Activated CD8-positive, alpha-beta T cell treated with anti-CD3 and anti-CD28 coated beads, Interleukin-2, amount 10 ng/mL, durations not matched to agents 7 days and 5 days (primary cell): ENCODE measurements at places on chromosomes 12 and 14.
A peak's percentile ranks its signal among the peaks of the same experiment; 100 is the strongest.

- DNase-seq: no peak
Measured at GRCh38 chr12:116792403-116792802, 54.3 kb downstream of the RNFT2 start.

DNA sequence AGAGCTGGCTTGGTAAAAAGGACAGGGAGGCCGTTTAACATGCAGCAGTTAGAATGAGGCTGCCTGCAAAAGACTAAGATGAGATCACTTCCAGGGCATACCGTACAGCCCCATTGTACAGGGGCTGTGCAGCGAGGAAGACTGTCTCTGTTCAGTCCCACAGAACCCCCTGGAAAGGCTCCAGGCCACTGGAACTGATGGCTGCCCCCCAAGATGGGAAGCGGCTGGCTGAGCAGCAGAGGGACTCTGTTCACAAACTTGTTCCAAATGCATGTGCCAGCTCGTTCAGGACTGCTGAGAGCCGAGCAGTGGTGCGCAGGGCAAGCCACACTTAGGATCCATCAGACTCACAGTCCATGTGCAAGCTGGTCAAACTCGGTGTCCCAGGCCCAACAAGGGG is 82.9 kb downstream of the CHGA start:
- no peak for DNase-seq

GRCh38 chr14:83463500-83464098 is 1929.9 kb upstream of the SEL1L start:
- DNase-seq: peak; percentile 20

DNA sequence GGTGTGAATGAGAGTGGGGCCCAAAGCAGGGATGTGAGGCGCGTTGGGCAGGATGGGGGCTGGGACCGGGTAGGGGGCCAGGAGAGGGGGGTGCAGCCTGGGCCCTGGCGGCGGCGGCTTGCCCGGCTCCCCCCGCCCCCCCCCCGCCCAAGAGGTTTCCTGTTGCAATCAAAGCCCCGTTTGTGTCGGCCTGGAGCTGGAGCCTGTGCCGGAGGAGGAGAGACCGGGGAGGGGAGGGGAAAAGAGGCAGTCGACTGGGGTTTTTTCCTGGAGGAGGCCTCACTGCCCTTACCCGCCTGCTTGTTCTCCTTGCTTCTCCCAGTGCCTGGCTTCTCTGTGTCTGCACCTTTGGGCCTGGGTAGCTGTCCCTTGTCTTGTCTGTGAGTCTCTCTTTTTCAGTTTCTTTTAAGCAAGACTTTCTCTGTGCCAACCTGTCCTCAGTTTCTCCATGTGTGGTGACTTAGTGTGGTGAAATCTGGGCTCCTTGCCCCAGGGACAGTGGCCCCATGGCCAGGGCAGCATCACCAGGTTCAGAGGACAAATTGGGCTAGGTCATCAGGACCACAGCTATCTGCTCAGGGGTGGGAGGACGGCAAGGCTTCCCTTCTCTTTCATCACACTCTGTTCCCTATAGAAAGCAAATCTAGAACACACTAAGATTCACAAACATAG is 8.5 kb downstream of the RARG start:
- DNase-seq: peak; percentile 53

DNA sequence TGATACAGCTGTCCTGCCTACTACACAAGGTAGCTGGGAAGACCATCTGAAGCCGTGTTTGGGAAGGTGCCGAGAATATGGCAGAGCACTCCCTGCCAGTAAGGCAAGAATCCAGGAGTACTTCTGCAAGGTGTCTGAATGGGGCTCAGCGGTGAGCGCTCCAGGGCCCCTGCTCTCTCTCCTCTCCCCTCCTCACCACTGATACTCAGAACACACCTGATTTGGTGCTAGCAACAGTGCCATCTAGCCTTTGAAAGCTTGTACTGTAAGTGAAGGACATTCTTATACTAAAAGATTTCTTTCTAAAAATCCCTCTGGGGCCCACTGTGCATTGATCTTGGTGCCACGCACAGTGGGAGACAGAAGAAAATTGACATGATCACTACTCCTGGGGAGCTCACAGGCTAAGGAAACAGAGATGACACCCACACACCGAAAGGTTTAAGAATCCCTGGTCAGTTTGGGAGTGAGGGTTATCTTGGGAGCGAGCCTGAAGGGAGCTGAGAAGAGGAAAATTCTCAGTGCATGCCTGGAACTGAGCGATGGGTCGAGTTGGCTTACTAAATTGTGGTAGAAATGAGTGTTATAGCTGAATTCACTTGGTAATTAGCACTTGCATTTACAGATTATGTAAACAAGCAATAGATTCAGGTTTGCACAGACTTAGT is 216.9 kb downstream of the NTF3 start:
- DNase-seq: no peak

GRCh38 chr12:1885599-1886245 is 32.7 kb downstream of the CACNA2D4 start:
- no peak for DNase-seq

- no peak for DNase-seq
Measured at GRCh38 chr12:114447274-114447716, 41.4 kb upstream of the TBX5 start.

- DNase-seq: peak; percentile 28
Measured at GRCh38 chr14:81565441-81566290, 32.0 kb upstream of the SEL1L start.

GRCh38 chr12:111429828-111430432 is 24.2 kb downstream of the SH2B3 start:
- DNase-seq: peak; percentile 91

DNA sequence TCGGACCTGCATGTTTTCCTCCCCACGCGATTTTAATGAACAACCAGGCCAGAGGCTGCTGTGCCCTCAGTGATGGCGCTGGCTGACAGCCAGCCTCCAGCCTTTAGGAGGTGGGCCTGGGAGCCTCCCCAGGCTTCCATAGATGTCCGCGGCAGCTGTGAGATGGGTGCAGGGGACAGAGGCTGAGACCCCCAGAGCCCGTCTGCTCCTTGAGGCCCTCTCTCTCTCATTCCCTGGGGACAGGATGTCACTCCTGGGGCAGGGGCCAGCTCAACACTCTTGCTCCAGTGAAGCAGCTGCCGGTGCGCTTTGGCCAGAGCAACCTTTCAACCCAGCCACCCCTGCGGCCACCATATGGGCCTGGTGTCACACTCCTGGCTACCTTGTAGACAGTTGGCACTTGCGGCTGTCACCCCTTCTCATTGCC is 24.8 kb downstream of the MVK start:
- no peak for DNase-seq

DNA sequence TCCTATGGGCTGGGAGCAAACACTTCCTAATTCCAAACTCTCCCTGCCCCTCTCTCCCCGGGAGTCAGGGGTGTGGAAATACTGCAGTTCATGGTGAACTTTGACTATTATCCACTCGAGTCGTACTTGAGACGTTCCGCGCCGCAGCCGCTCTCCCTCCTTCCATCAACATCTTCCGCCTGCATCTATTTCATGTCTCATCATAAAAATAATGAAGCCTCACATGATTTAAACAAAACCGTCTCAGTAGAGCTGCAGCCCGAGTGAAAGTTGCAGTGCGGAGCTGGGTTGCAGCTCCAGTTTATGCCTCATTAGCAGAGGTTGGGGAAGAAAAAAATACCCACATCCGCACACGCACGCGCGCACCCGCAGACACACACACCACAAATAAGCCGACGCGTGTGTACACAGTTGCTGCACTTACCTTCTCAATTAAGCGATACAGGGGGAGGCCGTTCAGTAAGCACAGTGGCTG is 283 bp downstream of the LMO3 start:
- no peak for DNase-seq

- DNase-seq: peak; percentile 76
Measured at GRCh38 chr12:107369679-107370078, 276.3 kb upstream of the CRY1 start.

GRCh38 chr12:71551529-71551928 is 111.9 kb downstream of the LGR5 start:
- no peak for DNase-seq

- no peak for DNase-seq
Measured at GRCh38 chr14:33900706-33901105, 50.2 kb downstream of the EGLN3 start.

GRCh38 chr12:3685830-3686229 is 67.1 kb downstream of the CRACR2A start:
- no peak for DNase-seq

DNA sequence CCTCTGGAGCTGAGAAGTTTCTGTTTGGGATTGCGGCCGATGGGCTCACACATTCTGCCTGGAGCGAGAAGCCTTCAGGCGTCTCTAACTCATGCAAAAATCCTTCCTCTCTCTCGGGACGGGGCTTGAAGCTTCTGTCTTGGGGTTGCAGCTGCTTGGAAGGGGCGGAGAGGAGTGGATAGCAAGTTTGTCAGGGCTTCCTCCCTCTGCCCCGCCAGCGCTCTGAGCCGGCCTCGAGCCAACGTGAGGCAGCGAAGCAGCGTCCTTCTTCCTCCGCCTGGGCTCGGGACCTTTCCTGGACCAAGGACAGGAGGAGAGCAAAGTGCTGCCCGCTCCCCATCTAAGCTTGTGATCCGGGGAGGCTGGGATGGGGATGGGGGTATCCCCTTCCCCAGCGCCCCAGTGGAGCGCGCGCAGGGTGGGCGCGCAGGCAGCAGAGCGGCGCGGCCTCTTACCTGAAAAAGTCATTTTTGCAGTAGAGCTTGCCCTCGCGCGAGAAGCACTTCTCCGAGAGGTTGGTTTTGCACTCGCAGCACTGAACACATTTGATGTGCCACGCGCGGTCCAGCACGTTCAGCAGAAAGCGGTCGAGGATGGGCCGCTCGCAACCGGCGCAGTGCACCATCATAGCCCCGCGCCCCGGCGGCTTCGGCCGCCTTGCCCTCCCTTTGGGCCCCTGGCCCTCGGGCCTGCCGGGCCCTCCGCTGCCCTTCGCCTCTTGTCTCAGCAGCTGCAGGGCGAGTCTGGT is 626 bp downstream of the LHX5 start:
- no peak for DNase-seq

GRCh38 chr12:32836710-32837109 is 59.9 kb downstream of the PKP2 start:
- no peak for DNase-seq

DNA sequence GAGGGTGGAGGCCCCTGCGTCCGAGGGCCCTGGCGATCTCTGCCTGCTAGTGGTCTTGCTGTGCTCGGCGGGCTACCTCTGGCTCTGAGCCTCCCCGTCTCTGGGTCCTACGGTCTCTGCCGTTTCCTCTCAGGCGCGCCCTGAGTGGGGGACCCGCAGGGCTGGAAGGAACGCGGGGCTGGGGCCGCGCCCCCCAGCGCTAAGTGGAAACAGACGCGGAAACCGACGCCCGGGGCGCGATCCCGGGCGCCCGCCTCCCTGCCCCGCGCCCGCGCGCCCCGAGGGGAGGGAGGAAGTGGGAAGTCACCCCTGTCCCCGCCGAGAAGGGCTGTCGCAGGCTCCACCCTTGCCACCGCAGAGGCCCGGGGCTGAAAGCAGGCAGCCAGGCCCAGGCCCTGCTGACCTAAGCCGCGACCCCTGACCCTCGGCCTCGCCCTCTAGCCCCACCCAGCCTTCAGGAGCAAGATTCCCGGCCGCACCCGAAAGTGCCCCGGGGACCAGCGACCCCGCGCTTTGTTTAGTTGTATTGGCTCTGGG is 831 bp downstream of the CRIP1 start:
- DNase-seq: peak; percentile 81

DNA sequence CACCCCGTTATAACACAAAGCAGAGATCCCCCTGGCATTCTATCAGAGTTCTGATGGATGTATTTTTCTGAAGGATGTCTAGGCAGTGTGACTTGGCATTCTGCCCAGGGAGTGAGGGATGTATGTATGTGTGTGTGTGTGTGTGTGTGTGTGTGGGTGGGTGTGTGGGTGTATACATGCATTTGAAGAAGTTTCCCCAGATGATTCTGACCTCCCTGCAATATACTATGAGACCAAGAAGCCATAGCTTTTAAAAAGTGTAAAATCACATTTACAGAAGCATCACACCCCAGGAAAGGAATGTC is 59.7 kb upstream of the NAP1L1 start:
- no peak for DNase-seq

DNA sequence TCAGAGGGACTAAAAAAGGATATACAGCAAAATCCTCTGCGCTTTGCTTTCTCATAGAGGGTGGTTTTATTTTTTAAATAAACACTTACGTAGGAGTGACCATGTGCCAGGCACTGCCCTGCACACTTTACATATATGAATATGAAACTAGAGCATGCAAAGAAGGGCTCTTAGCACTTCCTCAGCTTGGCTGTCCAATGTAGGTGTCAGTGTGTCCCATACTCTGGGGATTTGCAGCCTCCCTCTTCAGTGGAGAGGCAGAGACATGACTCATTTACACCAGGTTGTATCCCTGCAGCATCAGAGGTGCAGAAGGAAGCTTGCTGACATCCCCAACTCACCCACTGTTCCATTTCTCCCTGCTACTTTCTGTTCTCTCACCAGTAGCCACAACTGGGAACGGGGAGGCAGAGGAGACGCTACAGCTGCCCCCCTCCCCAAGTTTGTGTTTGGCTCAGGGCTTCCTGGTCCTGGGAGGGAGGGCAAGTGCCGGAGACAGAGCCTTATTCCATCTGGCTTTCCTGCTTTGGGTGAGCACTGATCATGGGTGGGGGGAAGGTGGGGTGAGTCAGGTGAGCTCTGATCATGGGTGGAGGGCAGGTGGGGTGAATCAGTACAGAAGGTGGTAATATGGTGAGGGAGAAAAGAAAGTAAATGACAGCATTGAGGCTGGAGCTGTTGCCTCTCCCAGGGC is 4.9 kb upstream of the KRT5 start:
- peak; percentile 5 for DNase-seq

GRCh38 chr14:75277815-75278421 is 710 bp upstream of the FOS start:
- DNase-seq: no peak

- no peak for DNase-seq
Measured at GRCh38 chr12:6584293-6584692, 16.2 kb upstream of the NOP2 start.

DNA sequence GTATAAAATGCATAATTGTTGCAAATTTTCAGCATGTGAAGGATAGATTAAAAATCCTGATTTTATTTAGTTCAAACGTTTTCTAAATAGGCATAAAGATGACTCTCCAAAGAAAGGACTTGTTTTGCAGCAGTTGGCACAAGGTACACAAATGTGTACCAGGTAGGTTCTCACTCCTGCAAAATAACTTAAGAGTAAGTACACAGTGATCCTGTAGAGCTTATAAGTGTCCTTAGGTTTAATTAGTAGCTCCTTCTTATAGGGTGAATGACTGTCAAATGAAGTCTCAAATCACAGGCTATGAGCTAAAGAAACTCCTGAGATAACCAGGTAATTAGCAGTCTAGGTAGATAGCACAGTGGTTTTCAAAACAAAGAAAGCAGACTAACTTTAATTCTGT is 330.6 kb upstream of the MDGA2 start:
- DNase-seq: no peak

GRCh38 chr12:54932038-54932437 is 52.5 kb downstream of the TESPA1 start:
- no peak for DNase-seq

DNA sequence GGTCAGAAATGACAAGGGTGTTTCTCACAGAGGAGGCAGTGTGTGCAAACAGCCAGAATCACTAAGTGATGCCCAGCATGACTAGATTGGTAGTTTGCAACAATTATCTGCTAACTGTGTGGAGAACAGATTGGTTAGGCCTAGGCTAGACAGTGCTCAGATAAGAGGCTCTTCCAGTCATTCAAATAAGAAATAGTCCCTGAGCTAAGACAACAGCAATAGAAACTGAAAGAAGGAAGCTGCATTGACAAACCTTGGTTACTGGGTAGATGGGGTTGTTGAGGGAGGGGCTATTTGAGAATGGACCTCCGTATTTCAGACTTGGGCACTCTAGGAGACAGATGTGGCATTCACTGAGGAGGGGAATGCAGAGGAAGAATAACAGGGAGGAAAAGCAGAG is 255.0 kb upstream of the NPAS3 start:
- DNase-seq: no peak

- DNase-seq: no peak
Measured at GRCh38 chr12:114817571-114818425, 133.8 kb upstream of the TBX3 start.
